Tibial nerve (tissue), 4 donors: ENCODE measurements at places on chromosomes 7 and 10.

- H3K4me3 ChIP-seq = no peak overlapping the region
- H3K27ac ChIP-seq = no peak overlapping the region
- no peak for DNase-seq
- no peaks in the 10 kb centered on the region for H3K36me3 ChIP-seq
Observed at GRCh38 chr10:128137877-128138276, 11.7 kb upstream of the MKI67 start.

- H3K27me3 ChIP-seq = no peaks in the 10 kb centered on the region
- H3K27ac ChIP-seq = no peak overlapping the region
- no peaks in the 10 kb centered on the region for H3K36me3 ChIP-seq
- DNase-seq = no peak
Observed at GRCh38 chr10:116215651-116216050, 57.4 kb downstream of the GFRA1 start.

- H3K36me3 ChIP-seq = peaks cover 56% of the 10 kb centered on the region
- H3K4me3 ChIP-seq = no peak overlapping the region
- H3K27ac ChIP-seq = no peak overlapping the region
- no peak for DNase-seq
Observed at GRCh38 chr10:132362151-132362611, 30.2 kb downstream of the LRRC27 start.

DNA sequence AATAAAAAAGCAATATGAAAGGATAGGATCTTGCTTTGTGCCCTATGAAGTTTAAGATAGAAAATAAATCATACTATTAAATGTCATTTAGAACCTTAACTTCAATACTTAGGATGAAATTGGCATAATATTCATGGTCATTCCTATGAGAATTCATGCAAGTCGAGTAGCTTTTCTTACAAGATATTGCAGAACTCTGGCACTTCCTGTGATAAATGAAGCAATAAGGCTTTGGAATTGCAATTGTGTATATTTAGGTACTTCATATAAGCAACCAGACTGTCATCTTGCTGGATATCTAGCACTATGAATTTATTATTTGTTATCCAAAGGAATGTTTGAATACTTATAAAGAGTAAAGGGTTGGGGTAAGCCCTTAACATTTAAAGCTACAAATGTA lies 116.5 kb downstream of the ZNF438 start:
- no peak overlapping the region for H3K27ac ChIP-seq
- H3K36me3 ChIP-seq = no peaks in the 10 kb centered on the region
- H3K27me3 ChIP-seq = no peaks in the 10 kb centered on the region
- H3K4me1 ChIP-seq = no peaks in the 10 kb centered on the region
- H3K4me3 ChIP-seq = no peak overlapping the region
- DNase-seq = no peak

- H3K27me3 ChIP-seq = no peaks in the 10 kb centered on the region
- no peak for DNase-seq
- no peaks in the 10 kb centered on the region for H3K4me1 ChIP-seq
- no peak overlapping the region for H3K4me3 ChIP-seq
- peaks cover 10% of the 10 kb centered on the region for H3K36me3 ChIP-seq
- H3K27ac ChIP-seq = no peak overlapping the region
Observed at GRCh38 chr7:158802535-158803366, 26.6 kb downstream of the ESYT2 start.
